ENCODE measurements at places on chromosomes 2 and 18.

- DNase-seq = no peak
These were observed 39.1 kb downstream of the KLHL29 start for GRCh38 chr2:23423873-23424680.

DNA sequence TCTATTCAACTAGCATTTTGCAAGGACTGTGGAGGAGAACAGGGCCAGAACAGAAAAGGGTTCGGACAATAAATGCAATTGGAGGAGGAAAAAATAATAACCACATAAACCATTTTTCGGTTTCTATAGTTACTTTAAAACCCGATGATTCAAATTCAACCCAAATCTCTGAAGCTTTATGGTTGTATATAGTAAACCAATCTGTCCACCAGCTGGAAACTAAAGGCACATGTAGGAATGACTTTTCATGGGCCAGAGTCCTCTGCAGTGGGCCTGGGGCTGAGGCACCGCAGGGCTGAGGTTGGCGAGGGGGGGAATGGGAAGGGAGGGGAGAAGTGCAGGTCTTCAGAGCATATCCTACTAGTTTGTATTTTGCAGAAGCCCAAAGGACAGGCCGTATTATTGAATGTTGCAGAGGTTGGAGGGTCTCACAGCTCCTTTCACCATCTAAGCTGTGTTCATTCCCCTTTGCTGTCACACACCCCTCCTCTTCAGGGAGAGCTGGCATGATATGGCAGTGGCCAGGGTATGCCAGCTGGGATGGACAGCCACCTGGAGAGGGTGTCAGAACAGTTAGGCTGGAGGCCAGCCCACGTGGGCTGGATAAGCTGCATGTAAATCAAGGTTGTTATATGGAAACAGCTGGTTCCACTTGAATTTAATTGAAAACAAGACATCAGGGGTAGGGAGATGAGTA is 267.1 kb downstream of the PRKCE start:
- no peak for DNase-seq

DNA sequence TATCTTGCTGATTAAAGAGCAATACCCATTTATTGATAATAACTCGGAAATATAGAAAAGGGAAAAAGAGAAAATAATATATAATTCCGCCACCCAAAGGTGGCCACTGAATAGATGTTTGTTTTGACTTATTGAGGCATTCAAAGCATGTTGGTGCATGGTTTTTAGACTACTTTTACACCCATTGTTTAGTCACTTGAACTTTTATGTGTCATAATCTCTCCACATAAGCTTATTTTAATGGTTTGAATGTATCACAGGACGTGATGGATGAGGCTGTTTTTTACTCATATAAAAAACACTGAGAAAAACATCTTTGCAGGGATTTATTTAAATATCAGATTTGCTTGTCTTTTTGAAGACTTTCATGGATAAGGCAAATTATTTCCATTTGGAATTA is 120.4 kb downstream of the ACKR3 start:
- no peak for DNase-seq

DNA sequence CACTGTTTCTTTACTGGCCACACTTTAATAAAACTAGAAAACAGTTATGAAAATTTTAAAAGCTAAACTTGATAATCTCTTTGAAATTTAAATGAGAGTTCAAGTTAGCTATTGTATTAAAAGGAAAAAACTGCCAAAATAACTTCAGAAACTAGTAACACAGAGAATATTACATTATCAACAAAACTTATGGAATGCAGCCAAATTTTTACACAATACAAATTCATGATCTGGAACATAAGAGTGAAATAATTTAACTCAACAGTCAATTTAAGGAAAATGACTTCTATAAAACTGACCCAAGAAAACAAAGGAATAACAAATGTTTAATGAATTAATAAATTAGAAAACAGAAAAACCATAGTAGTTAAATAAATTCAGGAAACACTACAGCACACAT is 65.0 kb downstream of the TCF4 start:
- no peak for DNase-seq

- no peak for DNase-seq
These were observed 13.3 kb downstream of the NTSR2 start for GRCh38 chr2:11656671-11657101.

DNA sequence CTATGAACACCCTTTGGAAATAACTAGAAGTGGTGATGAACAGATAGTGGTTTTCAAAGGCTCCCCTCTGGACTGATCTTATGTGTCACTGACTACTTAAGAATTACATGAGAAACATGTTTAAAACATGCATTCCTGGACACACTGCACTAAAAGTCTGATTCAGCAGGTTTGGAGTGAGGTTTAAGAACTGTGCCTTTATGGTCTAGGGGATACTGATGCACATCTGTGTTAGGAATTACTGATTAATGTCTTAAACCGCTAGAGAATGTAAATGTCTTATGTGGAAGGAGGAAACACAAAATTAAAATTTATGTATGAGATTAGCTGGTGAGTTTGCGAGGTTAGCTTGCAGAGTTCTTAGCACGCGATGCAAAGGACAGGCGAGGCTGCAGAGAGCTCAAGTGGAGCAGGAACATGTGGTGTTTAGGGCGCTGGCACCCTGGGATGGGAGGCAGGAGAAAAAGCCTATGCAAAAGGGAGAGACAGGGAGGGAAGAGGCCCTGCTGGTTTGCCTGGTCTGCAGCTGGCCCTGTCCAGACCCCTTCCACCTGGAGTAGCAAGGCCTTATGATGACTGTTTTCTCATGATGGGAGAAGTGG is 11.7 kb downstream of the SH3YL1 start:
- DNase-seq = no peak

DNA sequence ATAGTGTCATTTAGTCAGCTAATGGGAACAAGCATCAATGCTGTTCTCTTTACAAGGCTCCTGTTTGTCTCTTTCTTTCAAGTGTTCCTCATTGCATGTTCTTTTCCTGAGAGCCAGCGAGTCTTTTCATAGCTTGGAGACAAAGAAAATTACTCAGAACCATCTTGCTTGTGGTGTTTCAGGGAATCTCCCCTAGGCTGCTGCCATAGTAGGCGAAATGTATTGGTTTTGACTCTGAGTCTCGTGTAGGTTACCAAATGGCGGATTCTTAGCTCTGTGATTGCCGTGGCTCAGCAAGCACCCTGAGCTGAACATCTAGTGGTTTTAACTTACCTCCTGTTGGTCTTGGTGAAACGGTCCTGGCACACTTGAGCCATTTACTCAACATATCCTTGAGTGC is 68.7 kb downstream of the RHBDD1 start:
- peak; percentile 15 for DNase-seq

GRCh38 chr2:2324565-2325101 is 6.4 kb downstream of the MYT1L start:
- no peak for DNase-seq

- no peak for DNase-seq
These were observed 90.6 kb upstream of the EFEMP1 start for GRCh38 chr2:56014046-56014730.
